ENCODE measurements at places on chromosomes 7 and 10. TPM values are rescaled to one million over a fixed set of nuclear protein-coding genes. Genes with fewer than 3 reads are reported as not detected.

DNA sequence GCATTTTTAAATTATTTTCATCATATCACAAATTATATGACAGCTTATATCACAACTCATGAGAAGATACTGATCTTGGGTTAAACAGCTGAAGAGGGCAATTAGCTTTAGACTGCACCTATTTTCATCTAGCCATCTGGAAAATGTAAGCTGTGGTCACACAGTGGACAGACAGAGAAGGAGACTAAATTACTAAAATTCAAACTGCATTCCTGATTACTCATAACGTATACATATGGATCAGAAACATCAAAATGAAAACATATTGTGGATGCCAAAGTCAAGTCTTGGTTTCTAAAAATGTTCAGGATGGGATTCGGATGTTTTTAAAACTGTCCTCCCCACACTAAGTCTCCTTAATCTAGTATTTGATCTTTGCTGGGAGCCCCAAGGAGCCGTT lies 6.6 kb downstream of the BBIP1 start:
- no peak for DNase-seq

DNA sequence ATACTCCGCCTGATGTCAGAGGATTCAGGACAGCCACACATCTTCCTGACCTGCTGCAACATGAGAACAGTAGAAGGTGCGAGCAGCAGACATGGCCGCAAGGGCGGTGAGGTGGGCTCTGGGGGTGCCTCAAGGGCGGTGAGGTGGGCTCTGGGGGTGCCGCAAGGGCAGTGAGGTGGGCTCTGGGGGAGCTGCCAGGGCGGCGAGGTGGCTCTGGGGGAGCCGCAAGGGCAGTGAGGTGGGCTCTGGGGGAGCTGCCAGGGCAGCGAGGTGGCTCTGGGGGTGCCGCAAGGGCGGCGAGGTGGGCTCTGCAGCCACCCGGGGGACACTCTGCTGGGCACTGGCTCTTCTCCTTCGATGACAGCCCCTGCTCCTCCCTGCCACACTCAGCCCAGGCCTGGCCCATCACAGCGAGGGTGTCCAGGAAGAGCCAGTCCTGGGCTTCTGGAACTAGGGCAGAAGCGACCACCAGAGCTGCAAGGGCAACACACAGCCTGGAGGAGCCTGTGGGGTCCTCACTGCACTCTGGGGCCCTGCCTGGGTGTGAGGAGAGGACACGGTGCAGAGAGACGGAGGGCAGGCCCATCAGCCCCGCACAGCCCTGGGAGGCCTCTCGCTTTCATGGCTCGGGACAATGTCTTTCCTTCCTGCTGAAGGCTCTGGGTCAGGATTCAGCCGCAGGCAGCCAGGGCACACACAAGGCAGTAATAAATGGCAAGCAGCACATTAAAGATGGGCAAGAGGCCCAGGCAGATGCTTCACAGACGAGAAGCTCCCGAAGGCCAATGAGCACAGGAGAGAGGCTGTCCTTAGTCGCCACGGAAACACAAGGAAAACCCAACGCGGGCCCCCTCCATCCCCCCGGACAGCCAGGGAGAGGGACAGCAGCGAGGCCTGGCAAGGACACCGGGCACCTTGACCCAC lies 42.5 kb downstream of the STK32C start:
- DNase-seq, result no peak

DNA sequence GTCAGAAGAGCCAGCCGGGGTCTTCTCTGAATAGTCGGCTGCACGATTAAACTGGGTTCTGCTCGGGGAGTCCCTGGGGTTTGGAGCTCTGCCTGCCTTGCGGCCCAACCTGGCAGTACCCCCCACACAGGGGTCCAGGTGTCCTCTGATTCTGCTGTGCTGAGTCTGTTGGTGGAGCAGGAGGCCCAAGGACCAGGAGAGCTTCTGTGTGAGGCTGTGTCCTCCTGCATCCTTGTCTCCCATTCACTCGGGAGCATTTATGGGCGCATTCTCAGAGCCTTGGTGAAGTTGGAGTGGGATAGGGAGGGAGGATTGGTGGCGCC lies 14.2 kb downstream of the INPP5A start:
- DNase-seq, result no peak

- peak; percentile 33 for DNase-seq
Measured at GRCh38 chr10:63763744-63764143, 242.5 kb downstream of the REEP3 start.

- DNase-seq, result peak; percentile 52
Measured at GRCh38 chr10:99682752-99683151, 23.4 kb downstream of the ENTPD7 start.

DNA sequence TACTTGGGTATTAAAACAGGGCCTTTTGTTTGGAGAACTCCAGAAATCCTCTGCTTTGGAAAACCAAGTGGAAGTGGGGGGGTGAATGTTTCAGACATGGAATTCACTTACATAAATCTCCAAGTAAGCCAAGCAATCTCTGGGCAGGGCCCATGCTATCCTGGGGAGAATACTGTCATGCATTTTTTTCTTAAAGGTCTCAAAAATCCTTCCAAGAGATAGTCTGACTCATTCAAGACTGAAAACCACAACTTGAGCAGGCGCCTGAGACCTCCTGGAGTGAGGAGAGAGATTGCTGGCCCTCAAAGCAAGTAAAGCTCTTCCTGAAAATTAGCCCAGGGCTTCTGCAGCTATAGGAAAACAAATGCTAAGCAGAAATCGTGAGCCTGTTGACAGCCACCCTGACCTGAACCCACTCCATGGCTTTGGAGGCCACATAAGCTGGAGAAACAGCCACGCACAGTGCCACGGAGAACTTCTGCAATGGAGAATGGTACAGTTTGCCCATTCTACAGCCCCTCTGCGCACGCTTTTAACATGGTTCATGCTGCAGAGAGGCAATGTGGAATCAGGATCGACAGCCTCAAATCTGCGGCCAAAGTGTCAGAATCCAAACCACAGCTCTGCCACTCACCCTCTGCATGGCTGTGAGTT lies 203.1 kb upstream of the AUTS2 start:
- no peak for DNase-seq

- DNase-seq, result no peak
Measured at GRCh38 chr7:149868623-149869290, 5.0 kb upstream of the ATP6V0E2 start.

DNA sequence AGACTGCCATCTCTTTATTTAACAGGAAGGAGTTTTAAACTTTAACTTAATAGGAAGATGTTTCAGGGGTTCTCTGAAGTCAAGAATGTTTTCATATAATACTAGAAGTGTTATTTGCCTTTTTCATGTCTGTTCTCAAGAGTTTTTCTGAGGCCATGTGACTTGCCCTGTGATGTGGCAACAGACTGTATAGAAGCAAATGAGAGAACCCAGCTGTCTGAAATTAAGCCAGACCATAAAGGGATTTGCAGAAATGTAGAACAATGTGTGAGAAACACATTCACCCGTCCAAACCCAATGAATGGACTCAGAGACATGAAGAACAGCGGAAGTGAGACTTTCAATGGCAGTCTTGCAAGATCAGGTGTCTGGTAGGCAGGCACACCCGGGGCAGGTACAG lies 23.8 kb downstream of the MAPK8 start:
- DNase-seq, result no peak

- DNase-seq, result no peak
Measured at GRCh38 chr7:91239772-91240171, 24.5 kb upstream of the FZD1 start.

DNA sequence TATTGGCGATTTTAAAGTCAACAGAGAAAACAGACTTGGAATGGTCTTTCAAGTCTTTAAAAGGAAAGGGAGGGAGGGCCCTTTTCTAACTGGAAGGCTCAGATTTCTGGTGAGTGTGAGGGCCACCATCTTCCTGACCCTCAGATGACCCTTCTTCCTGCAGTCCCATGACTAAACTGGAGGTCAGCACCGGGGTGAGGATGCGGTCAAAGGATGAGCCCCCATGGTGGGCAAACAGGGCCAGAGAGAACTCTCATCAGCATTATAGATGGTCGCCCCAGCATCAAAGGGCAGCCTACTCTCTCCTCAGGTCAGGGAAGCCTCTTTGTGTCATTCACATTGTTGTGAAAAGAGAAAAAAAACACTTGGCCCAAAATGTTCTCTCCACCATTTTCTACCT lies 219.2 kb downstream of the LRMDA start:
- DNase-seq, result no peak

- DNase-seq, result no peak
Measured at GRCh38 chr7:41822259-41822817, 119.4 kb upstream of the INHBA start.

- no peak for DNase-seq
Measured at GRCh38 chr10:66505003-66505657, 420.7 kb upstream of the LRRTM3 start.

DNA sequence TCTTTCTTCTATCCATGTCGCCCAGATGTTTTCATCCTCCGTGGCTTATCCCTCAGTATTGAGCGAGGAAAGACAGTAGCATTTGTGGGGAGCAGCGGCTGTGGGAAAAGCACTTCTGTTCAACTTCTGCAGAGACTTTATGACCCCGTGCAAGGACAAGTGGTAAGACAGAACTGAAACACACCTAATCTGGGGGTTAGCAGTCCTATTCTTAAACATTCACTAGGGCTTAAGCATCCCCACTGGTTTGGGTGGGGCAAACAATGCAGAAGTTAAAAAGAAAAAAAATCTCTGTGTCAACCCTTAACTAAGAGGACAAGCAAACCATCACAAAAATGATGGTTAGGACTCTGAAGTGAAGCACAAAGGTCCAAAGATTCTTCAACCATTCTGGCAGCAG lies 43.8 kb downstream of the SP8 start:
- no peak for DNase-seq

DNA sequence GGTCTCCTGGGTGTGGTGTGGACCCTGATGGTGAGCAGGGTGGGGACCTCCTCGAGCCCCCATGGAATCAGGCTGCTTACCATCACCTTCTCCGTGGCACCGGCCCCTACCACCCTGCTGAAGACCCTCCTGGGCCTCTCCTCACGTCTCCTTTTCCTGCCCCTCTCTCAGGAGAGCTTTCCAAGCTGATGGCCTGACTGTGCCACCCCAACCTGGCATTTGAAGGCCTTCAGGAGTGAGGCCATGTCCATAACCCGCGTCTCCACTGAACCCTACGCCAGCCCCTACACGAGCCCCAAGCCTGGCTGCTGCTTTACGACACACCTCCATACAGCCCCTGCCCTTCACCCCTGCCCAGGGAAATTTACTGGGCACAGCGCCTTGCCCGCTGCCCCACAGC lies 55.4 kb downstream of the ZRANB1 start:
- no peak for DNase-seq

DNA sequence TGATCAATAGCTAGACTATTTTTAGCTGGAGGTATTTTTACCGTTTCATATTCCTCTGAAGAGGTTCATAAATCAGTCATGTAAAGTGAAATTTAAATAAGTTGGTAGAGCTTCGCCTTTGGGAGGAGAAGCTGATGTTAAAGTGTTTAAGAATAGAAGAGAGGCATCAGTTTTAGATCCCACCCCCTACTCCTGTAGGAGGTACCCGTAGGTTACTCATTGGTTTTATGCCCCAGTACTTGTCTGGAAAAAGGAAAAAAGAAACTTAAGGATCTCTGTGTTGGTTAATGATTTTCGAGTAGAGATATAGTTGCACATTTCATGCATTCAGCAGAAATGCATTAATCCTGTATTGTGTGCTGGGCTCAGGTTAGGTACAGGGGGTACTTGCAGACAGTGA lies 8.7 kb downstream of the ZNF365 start:
- DNase-seq, result no peak

- no peak for DNase-seq
Measured at GRCh38 chr7:116171094-116171493, 39.2 kb upstream of the TES start.

DNA sequence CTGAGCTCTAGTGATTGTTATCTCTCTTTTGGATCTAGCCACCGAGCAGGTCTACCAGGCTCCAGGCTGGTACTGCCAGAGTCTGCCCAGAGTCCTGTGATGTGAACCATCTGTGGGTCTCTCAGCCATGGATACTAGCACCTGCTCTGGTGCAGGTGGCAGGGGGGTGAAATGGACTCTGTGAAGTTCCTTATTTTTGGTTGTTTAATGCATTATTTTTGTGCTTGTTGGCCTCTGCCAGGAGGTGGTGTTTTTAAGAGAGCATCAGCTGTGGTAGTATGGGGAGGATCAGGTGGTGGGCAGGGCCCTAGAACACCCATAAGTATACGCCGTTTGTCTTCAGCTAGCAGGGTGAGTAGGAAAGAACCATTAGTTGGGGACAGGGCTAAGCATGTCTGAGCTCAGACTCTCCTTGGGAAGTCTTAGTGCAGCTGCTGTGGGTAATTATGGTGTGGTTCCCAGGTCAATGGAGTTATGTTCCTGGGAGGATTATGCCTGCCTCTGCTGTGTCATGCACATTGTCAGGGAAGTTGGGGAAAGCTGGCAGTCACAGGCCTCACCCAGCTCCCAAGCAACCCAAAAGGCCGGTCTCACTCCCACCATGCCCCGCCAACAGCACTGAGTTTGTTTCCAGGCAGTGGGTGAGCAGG lies 81.8 kb downstream of the NPSR1 start:
- DNase-seq, result no peak

DNA sequence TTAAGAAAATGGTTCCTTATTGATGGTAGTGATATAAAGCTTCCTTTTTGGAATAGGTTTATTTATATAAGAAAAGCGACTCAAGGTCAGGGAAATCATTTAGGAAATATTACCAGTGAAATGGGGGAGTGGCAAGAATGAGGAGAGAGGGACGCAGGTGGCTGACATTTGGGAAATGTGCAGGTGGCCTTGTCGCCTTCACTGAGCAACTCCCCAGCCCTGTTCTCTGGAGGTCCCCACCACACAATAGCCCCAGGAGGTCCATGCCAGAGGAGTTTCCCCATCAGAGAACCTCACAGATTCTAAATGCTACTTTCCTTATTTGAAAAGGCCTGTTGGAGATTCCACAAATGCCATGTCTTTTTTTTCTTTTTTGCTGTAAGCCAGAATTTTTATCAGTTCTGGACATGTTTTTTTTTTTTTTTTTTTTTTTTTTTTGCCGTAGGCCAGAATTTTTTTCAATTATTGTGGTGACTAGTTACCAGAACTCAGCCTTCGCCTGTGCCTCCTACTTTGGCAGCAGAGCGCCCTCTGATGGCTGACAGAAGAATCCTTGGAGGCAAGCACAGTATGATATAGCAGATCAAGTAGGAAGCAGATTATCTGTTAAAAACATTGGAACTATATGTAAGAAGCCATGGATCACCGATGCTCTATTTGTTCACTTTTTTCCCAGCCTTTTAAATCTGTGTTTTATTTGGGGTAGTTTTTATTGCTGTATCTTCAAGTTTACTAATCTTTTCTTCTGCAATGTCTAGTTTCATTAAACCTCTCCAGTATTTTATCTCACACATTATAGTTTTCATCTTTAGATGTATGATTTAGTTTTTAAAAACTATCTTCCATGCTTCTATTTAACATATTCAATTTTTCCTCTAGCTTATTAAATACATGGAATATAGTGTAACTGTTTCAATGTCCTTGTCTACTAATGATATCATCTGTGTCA lies 18.6 kb downstream of the OPALIN start:
- DNase-seq, result peak; percentile 63

GRCh38 chr7:89621925-89622641 lies 532.2 kb upstream of the STEAP1 start:
- DNase-seq, result no peak

GRCh38 chr7:25124465-25125136 lies 459 bp downstream of the CYCS start:
- DNase-seq, result peak; percentile 10

The TMEM248 gene
- 82.5 TPM for total RNA-seq

The TRA2A gene
- 27.6 TPM for total RNA-seq

The GRM8 gene
- 0.70 TPM for total RNA-seq

The RNF32 gene
- 1.3 TPM for total RNA-seq

The KCND2 gene
- total RNA-seq, result 0.05 TPM

The CCDC7 gene
- total RNA-seq, result 3.5 TPM

The SLC29A4 gene
- 2.6 TPM for total RNA-seq

The COL26A1 gene
- total RNA-seq, result not detected

The ASB10 gene
- total RNA-seq, result not detected

The LRRN3 gene
- under 0.01 TPM for total RNA-seq

The CPEB3 gene
- total RNA-seq, result 1.8 TPM

The MYO1G gene
- total RNA-seq, result not detected

The CCDC146 gene
- 10.8 TPM for total RNA-seq
